ENCODE measurements at places on chromosomes 2 and 18. TPM values are rescaled to one million over a fixed set of nuclear protein-coding genes. Genes with fewer than 3 reads are reported as not detected.
A peak's percentile ranks its signal among the peaks of the same experiment; 100 is the strongest.

- no peaks in the 10 kb centered on the region for H3K36me3 ChIP-seq
- H3K27ac ChIP-seq = no peak overlapping the region
- no peak for DNase-seq
- H3K4me3 ChIP-seq = no peak overlapping the region
Measured at GRCh38 chr18:31100436-31101182, 1.6 kb downstream of the DSC2 start.

DNA sequence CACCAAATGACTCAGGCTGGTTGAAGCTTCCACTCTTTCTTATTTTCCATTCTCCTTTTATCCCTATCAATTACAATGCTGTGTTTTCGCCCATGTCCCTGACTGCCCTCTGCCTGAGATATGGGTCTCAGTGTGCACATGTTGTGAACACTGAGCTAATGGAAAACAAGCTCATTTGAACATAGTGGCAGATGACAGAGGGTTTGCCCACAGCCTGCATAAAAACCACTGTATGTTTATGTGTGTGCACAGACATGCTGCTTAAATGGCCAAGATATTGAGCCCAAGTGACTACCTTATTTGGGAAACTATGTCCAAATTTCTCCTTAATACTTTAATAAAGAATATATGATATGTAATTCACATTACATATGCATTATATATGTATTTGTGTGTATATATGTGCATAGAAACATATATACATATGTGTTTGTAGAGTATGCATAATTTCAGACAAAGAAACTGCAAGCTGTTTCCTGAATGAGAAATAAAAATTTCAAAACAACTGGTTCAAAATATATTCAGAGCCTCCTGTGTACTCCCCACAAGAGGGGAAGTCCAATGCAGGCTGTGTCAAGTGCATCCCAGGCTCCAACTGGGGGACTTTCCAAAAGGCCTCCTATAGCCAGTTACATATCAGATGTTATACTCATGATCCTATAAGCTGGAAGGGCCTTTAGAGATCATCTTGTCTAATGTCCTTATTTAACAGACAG, 92.7 kb upstream of the CD302 start:
- H3K36me3 ChIP-seq = peaks cover 28% of the 10 kb centered on the region
- H3K4me1 ChIP-seq = peaks cover 14% of the 10 kb centered on the region
- DNase-seq = no peak
- H3K4me3 ChIP-seq = no peak overlapping the region

DNA sequence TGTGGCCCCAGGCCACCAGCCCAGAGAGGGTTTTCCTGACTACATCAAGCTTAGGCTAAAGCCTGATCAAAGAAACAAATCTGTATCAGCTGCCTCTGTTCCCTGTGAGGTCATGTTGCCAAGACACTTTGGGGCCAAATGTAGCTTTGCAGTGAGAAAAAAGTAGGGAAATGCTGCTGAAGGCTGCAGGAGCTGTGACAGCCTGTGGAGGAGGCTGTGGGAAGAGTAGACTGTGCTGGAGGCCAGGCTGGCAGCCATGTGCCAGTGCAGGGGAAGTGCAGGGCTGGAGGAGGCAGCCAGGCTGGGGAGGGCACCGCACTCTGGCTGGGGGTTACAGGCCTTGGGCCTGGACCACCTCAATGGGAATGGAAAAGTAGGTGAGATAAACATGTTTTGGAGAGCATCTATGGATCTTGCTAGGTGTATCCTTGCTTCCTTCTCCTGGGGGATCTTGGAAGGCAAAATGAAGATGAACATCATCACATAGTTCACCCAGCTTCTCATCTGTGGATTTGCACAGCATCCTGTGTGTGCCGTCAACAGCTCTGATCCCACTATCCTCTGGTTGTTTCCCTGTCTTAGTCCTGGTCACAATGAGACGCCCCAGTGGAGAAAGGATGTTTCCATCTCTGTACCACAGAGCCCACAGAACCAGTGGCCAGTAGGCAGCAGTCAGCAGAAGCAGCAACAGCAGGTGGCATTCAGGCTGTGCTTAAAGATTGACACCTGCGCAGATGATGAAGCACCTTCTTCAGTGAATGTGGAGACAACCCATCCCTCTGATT, 103.8 kb upstream of the COPS8 start:
- H3K4me3 ChIP-seq = no peak overlapping the region
- H3K27ac ChIP-seq = no peak overlapping the region
- DNase-seq = peak; percentile 19
- peaks cover 10% of the 10 kb centered on the region for H3K27me3 ChIP-seq
- H3K4me1 ChIP-seq = no peaks in the 10 kb centered on the region

- H3K4me1 ChIP-seq = peaks cover 7% of the 10 kb centered on the region
- no peak overlapping the region for H3K4me3 ChIP-seq
- H3K27ac ChIP-seq = no peak overlapping the region
- no peak for DNase-seq
- peaks cover 7% of the 10 kb centered on the region for H3K36me3 ChIP-seq
Measured at GRCh38 chr2:190352668-190353536, 9.5 kb downstream of the INPP1 start.

DNA sequence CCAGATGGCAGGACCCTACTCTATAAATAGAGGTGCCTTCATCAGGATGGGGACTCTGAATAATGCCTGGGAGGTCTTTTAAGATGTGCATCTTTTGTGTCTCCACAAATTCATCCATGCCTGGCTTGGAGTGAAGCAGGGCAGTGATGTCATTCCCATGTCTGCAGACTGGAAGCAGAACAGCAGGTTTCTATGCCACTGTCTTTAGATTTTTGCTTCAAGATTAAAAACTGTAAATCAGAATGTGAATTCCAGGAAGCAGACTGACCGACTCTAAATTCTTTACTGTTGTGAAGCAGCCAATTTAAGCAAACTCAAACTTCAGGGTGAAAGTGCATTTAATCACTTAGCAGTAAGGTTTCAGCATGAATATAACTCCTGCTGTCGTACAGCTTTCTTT, 159.3 kb downstream of the SCG2 start:
- H3K36me3 ChIP-seq = no peaks in the 10 kb centered on the region
- no peaks in the 10 kb centered on the region for H3K4me1 ChIP-seq
- no peak for DNase-seq
- no peak overlapping the region for H3K27ac ChIP-seq

- H3K27me3 ChIP-seq = no peaks in the 10 kb centered on the region
- peaks cover 19% of the 10 kb centered on the region for H3K36me3 ChIP-seq
- peaks cover 51% of the 10 kb centered on the region for H3K4me1 ChIP-seq
- H3K4me3 ChIP-seq = peak overlapping the region; percentile 72
Measured at GRCh38 chr2:237691029-237691907, 63.9 kb downstream of the LRRFIP1 start.

- H3K27me3 ChIP-seq = no peaks in the 10 kb centered on the region
- no peaks in the 10 kb centered on the region for H3K4me1 ChIP-seq
- no peak for DNase-seq
- no peak overlapping the region for H3K27ac ChIP-seq
Measured at GRCh38 chr2:40886655-40887054, 434.8 kb upstream of the SLC8A1 start.

- no peak overlapping the region for H3K4me3 ChIP-seq
- no peak overlapping the region for H3K27ac ChIP-seq
- peaks cover 2% of the 10 kb centered on the region for H3K36me3 ChIP-seq
- DNase-seq = no peak
Measured at GRCh38 chr18:8882632-8883408, 177.5 kb downstream of the MTCL1 start.

- H3K27me3 ChIP-seq = no peaks in the 10 kb centered on the region
- H3K4me3 ChIP-seq = no peak overlapping the region
- peaks cover 17% of the 10 kb centered on the region for H3K36me3 ChIP-seq
- DNase-seq = no peak
- H3K4me1 ChIP-seq = peaks cover 2% of the 10 kb centered on the region
- no peak overlapping the region for H3K27ac ChIP-seq
Measured at GRCh38 chr2:227497158-227497557, 25.2 kb downstream of the AGFG1 start.

- H3K27me3 ChIP-seq = peaks cover 69% of the 10 kb centered on the region
- H3K4me1 ChIP-seq = no peaks in the 10 kb centered on the region
- H3K27ac ChIP-seq = no peak overlapping the region
- no peak for DNase-seq
Measured at GRCh38 chr2:15941481-15941850, 1.1 kb downstream of the MYCN start.

- H3K27ac ChIP-seq = no peak overlapping the region
- H3K36me3 ChIP-seq = no peaks in the 10 kb centered on the region
- H3K27me3 ChIP-seq = no peaks in the 10 kb centered on the region
Measured at GRCh38 chr18:54075689-54076088, 148.8 kb downstream of the MBD2 start.

DNA sequence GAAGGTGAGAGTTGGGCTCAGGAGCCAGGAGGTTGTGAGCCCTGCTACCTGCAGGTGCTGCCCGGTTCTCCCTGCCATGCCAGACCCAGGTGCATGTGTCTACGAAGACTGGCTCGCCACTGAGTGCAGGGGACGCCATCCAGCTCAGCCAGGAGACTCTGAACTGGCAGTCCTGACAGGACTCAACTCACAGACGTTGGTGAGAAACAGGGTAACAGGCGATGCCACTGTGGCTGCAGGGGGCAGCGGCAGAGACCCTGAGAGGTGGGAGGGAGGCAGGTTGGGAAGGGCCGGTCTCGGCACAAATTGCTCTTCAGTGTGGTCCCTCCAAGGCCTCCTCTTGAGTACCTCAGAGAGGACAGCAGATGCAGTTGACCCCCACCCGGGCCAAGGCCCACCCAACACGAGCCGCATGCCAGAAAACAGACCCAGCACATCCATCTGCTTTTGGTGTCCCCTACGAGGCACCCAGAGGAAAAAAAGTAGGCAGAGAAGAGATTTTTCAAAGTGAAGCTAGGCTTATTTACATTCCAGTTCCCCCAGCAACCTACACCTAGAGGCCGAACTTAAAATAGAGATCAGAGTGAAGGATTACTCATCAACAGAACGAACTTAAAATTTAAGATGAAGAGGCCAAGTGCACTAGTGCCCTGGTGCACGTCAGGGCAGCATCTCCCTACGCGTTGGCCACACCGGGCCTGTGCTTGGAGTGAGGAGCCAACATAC, 184.8 kb downstream of the SEPTIN10 start:
- DNase-seq = no peak
- peaks cover 4% of the 10 kb centered on the region for H3K4me1 ChIP-seq
- H3K36me3 ChIP-seq = no peaks in the 10 kb centered on the region
- H3K4me3 ChIP-seq = no peak overlapping the region
- H3K27ac ChIP-seq = no peak overlapping the region

- H3K4me3 ChIP-seq = no peak overlapping the region
- no peaks in the 10 kb centered on the region for H3K36me3 ChIP-seq
- no peak overlapping the region for H3K27ac ChIP-seq
- peaks cover 12% of the 10 kb centered on the region for H3K27me3 ChIP-seq
- peaks cover 2% of the 10 kb centered on the region for H3K4me1 ChIP-seq
Measured at GRCh38 chr18:59779979-59780378, 82.8 kb upstream of the CCBE1 start.

DNA sequence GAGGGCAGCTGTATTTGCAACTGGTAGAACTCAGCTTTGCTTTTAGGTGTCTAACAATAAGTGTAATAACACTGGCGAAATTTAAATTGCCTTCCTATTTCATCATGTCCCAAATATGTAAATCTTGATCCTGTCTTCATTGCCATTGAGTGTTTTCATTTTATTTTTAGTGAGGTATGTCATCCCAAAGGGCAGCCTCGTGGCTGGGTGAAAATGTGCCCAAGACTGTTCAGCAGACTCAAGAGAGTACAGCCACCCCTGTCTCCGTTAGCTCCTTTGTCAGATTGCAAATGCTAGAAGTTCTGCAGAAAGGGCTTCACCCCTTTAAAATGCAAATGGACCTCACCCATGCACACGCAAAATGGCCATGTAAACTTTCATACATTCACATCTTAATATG, 278.8 kb downstream of the RND3 start:
- no peaks in the 10 kb centered on the region for H3K4me1 ChIP-seq
- no peak overlapping the region for H3K4me3 ChIP-seq
- H3K27me3 ChIP-seq = no peaks in the 10 kb centered on the region
- no peak for DNase-seq
- H3K36me3 ChIP-seq = no peaks in the 10 kb centered on the region
- H3K27ac ChIP-seq = no peak overlapping the region

DNA sequence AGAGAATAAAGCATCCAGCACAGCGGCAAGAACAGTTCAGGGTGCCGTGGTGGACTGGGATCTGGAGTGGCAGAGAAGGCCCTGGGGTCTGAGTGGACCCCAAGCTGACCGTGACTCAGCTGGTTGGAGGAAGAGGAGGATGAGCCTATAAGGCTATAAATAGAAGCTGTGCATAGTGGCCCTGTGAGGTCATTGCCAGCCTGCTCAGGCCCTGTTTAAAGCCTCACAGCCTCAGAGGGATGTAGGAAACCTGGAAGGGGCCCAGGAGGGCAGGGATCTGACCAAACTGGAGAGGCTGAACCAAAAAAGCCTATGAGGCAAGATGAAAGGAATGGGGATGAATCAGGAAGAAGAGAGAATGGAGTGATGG, 11.3 kb upstream of the DES start:
- no peak overlapping the region for H3K4me3 ChIP-seq
- peaks cover 19% of the 10 kb centered on the region for H3K27me3 ChIP-seq
- H3K36me3 ChIP-seq = no peaks in the 10 kb centered on the region
- no peaks in the 10 kb centered on the region for H3K4me1 ChIP-seq

- no peaks in the 10 kb centered on the region for H3K4me1 ChIP-seq
- H3K27me3 ChIP-seq = no peaks in the 10 kb centered on the region
- no peak overlapping the region for H3K4me3 ChIP-seq
- no peak for DNase-seq
Measured at GRCh38 chr2:214843823-214844222, 34.3 kb upstream of the BARD1 start.

The LONRF2 gene
- 0.21 TPM for total RNA-seq

The PASK gene
- 71.9 TPM for total RNA-seq

The ANKRD29 gene
- not detected for total RNA-seq

The SNORC gene
- total RNA-seq = 1.8 TPM

The SALL3 gene
- not detected for total RNA-seq

The FTCDNL1 gene
- 1.8 TPM for total RNA-seq

The NTSR2 gene
- not detected for total RNA-seq
